ENCODE measurements at places on chromosomes 2 and 18. TPM values are rescaled to one million over a fixed set of nuclear protein-coding genes. Genes with fewer than 3 reads are reported as not detected.
A peak's percentile ranks its signal among the peaks of the same experiment; 100 is the strongest.

DNA sequence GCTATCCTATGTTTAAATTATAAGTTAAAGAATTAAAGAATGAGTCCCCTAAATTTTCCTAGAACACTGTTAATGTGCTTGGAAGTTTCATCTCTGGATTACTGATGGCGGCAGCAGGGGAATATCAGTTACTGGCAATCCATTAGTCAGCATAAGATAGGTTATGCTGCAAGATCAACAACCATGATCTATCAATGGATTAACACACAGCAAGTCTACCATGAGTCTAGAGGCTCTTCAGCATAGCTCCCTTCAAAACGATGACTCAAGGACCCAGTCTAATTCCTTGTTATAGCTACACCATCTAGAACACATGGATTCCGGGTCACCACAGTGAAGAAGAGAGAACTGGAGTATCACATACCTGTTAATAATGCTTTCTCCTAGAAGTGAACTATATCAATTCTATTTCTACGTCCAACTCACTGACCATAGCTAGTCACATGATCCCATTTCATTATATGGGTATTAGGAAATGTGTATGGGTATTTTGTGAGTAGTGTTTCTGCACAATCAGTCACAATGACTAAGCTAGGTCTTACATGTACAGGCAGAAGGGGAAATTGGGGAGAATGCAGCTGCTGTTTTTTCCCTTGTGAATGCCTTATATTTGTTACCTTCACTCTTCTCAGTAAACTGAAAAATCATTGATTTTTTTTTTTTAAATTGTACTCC, 108.3 kb upstream of the MAPRE2 start:
- peak; percentile 73 for DNase-seq

DNA sequence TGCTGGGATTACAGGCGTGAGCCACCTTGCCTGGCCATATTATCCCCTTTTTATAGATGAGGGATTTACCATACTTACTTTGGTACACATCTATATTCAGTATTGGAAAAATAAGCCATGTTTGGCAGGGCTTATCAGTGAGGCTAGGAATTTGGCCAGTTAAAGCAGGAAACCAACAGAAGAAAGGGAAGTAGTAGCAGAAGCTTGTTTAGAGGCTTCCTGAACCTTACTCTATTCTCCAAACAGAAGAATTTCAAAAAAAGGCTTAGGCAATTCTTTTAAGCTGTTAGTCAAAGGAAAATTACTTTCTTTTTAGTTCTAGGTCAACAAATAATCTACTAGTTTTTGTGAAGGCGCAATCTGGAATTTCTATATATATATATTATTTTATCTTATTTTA, 3.2 kb upstream of the GLS start:
- no peak for DNase-seq

The WNT10A gene
- total RNA-seq = 2.4 TPM

GRCh38 chr2:121080013-121080772, 204.8 kb downstream of the TFCP2L1 start:
- DNase-seq = peak; percentile 41

The ANKRD36 gene
- 11.0 TPM for total RNA-seq

The CCDC138 gene
- total RNA-seq = 3.4 TPM

- DNase-seq = peak; percentile 89
Measured at GRCh38 chr2:189363559-189363958, 77.7 kb upstream of the WDR75 start.

DNA sequence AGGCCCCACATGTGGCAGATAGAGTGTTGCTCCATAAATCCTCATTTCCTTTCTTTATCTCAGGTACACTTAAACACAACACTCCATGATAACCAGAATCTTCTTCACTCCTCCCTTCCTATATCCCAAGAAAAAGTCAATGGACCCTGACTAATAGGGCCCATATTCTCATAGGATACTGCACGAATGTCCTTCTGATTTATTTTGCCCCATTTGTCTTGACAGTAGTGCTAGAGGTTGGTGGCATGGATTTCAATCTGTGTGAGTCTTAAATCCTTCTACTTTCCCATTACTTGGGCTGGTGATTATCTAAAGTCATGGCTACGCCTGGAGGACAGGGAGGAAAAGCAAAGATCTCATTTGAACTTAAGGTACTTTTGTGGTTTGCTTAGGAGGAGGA, 156.0 kb downstream of the ACOXL start:
- DNase-seq = no peak

The CLEC4F gene
- not detected for total RNA-seq

The C18orf54 gene
- total RNA-seq = 1.1 TPM

GRCh38 chr2:240593026-240593702, 6.6 kb downstream of the CAPN10 start:
- DNase-seq = no peak

- DNase-seq = no peak
Measured at GRCh38 chr2:129975016-129975774, 4.3 kb upstream of the RAB6C start.

- no peak for DNase-seq
Measured at GRCh38 chr18:70442933-70443332, 154.1 kb downstream of the SOCS6 start.

- DNase-seq = no peak
Measured at GRCh38 chr2:20139407-20140172, 85.3 kb downstream of the SDC1 start.

- no peak for DNase-seq
Measured at GRCh38 chr18:58772161-58772560, 92.5 kb upstream of the ZNF532 start.

DNA sequence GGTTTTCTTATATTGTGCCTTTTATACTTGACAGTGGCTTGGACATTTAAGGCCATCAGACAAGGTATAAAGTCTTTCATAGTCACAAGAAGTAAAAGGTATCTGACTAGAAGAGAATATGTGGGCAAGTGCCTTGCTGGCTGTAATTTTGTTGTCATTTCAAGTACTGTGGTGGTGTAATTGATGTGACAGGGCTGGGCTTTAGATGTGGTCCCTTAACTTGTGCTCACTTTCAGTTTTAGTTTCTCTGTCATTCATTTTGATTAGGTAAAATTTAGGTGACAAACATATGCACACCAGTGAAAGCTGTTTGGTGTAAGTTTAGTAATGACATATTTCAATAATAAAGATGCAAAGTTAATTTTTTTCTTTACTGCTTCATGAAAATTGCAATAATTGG, 31.2 kb upstream of the TBR1 start:
- DNase-seq = no peak

GRCh38 chr18:57080479-57080878, 66.4 kb upstream of the BOD1L2 start:
- DNase-seq = no peak

- DNase-seq = no peak
Measured at GRCh38 chr2:150983314-150983897, 278.3 kb downstream of the RBM43 start.

All from bronchial epithelial cell (primary cell).